NCI-H2171 treated with DMSO at 0.1 percent for 48 hours (cell line): ENCODE measurements at places on chromosomes 7 and 10.

- no peak for DNase-seq
Measured at GRCh38 chr7:154232700-154233099, 180.5 kb downstream of the DPP6 start.

- DNase-seq = no peak
Measured at GRCh38 chr10:17454161-17455014, at the start of gene ST8SIA6. ST8SIA6 (minus strand) TSS chr10:17454595; CDS start chr10:17454255, 340 bp downstream.

DNA sequence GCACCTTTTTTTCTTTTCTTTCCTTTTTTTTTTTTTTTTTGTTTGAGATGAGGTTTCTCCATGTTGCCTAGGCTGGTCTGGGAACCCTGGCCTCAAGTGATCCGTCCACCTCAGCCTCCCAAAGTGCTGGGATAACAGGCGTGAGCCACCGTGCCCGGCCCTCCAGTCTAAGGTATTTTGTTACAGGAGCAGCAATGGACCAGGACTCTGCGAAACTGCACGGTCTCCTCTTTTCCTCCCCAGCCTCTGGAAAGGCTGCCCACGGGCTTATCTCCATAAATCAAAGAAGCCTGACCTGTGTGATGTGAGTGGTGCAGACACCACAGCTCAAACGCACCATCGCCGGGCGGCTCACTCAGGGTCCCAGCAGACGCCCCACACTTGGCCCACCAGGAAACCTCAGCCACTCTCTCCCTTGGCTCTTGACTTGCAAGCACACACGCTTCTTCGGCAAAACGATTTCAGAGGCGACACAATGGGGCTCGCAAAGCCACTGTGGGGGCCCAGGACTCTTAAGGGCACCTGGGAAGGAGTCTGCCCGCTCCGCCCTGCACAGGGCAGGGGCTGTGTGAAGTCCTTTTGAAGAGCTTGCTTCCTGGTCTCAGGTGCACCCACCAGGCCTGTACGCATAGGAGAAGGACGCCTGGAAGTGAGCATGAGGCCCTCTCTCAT lies 20.6 kb downstream of the WDR86 start:
- no peak for DNase-seq

DNA sequence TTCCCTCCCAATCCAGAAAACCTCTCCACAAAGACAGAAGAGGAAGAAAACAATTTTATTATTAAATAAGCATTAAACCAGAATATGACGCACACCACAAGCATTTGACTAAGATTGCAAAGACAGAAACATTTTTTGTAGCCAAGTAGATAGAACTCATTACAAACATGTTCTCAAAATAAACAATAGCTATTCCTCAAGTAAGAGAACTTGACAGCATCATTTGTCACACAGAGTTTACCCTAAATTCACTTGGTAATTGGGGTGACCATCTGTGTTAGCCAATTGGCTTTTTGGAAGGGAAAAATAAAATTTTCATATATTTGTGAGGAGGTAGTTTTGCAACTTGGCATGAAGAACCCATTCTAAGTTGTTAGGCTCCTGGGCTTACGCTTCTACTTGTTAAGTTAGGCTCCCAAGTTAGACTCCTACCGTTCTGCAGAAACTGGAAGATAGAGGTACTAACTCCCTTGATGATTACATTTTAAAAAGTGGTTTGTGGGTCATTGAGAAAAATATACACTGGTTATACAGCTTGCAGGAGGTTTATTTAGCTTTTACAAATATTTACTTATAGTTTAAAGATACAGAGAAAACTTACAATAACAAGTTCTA lies 618.6 kb upstream of the CNTNAP2 start:
- no peak for DNase-seq

GRCh38 chr10:114094795-114095194 lies 51.1 kb downstream of the ADRB1 start:
- no peak for DNase-seq

- no peak for DNase-seq
Measured at GRCh38 chr10:124740369-124741280, 3.6 kb downstream of the FAM53B start.

DNA sequence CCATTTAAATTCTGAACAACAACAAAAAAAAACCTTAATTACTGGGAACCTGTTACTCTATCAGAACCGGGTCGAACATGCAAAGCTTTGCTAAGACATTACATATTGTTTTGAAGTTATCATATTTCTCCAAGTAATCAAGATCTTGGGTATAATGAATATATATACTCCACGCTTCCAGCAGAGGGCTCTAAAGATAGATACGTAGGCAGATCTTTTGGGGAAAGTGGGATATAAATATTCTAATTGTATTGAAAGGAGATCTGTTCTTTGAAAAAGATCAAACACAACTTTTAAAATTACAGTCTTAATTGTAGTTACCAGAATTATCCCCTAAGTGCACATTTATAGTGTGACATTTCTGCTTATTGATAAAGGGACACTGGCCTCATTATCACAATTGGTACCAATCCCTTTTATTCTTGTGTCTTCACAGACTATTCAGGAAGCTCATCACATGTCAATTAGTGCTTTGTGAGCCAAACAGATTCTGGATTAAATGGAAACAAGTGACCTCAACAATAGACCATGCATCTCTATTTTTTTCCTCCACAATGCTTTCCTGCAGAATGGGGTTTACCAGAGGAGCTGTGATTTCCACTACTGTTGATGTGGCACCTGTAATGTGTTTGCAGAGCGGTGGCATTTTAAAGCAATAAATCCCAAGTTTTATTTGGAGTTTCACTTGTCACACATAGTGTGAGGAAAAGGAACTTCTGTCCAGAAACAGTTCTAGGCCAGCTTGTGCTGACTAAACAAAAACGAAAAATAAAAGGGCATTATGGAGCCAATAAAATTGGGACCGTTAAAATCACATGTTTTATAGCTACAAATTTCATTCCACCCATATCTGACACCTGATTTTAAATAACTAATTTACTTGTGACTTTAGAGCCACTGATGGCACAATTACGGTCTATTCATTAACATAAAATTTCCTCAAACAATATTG lies 122.4 kb downstream of the CTTNBP2 start:
- peak; percentile 24 for DNase-seq

GRCh38 chr7:9022456-9022855 lies 589.0 kb downstream of the NXPH1 start:
- DNase-seq = no peak

DNA sequence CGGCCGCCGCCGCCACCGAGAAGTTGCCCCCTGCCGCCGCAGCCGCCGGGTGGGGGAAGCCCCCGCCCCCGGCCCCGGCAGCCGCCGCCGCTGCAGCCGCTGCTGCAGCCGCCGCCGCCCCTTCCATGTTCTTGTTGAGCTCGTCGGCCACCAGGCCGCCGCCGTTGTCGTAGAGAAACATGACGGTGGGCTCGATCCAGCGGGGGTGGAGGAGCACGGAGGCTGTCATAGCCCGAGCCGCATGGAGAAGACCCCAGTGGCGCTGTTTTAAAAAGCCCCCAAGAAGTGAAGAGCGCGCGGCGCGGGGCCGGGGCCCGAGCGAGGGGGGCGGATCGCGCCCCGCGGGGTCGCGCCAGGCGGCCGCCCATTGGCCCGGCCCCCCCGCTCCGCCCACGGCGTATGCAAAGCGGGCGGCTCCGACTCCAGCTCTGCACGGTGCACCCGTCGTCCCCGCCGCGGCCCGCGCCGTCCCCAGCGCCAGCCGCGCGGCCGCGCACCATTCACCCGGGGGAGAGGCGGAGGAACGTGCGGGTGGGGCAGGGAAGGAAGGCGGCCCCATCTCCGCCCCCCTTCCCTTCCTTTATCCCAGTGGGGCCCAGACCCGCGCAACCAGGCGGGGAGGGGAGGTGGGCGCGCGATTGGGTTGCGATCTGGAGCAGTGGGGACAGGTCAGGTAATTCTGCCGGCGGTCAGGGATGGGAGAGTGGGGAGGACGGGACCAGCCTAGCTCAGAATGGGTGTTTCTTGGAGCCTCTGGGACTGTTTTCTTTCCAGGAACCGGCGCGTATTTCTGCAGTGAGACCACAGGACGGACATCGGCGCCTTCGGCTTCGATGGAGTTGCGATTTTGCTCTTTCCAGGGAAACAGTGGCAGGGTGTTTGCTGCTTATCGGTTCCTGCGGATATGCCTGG lies at the start of gene HOXA13:
HOXA13 (minus strand) TSS at position 243 of the 912 bp plus-strand sequence; CDS start at position 229, 14 bp downstream.
- peak; percentile 67 for DNase-seq

GRCh38 chr7:131100357-131101054 lies 227.2 kb upstream of the MKLN1 start:
- DNase-seq = no peak

DNA sequence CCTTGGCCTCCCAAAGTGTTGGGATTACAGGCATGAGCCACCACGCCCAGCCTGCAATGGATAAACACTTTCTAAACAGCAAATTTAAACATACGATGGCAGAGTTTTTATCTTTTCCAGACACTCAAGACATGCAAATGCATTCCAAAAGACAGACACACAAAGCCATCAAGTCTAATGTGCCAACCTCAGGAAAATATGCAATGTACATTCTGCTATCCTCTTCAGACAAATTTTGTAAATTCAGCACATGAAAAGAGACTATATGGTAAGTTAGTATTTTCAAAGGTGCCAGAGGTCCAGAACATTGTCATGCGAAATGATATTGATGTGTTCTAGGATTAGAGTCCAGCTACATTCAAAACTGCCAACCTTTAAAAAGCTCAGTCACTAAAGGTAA lies 19.8 kb downstream of the HACD1 start:
- DNase-seq = no peak

DNA sequence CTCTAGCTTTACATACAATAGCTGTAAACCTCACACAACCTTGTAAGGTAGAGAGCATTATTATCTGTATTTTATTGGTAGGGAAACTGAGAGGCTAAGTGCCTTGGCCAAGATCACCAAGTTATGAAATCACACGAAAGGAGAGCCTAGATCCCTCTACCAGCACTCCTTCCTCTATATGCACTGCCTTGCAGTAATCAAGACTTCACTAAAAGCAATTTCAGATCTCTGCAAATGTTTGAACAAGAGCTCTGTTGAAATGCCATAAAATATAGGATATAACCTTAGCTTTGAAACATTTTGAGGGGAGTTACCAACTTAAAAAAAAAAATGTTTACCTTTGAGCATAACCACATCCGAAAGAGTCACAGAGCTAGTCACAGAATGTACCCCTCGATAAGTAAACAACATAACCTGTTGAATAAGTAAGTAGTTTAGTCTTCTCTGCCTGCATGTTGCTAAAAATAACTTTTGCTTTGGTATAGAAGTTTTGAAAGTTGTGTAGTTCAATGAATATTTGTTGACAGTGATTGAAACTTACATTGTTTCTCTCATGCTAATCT lies 709.4 kb downstream of the AUTS2 start:
- DNase-seq = no peak

DNA sequence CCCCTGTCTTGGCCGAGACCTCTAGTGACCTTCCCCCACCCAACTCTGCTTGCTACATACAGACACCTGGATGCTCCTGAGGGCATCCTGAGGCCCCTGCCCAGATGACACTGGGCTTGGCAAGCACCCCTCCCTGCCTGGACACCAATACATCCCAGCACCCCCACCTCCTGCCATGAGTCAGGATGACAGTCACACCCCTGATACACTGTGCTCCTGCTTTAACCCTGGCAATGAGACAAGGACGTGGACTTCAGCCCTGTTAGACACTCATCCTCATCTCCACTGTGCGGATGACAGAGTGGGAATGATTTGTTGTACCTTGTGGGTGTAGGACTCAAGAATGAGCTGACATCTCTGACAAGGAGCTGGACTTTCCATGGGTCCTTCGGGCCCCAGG lies 186.3 kb upstream of the ADCY1 start:
- DNase-seq = no peak
